Endothelial cell (in vitro differentiated cells): ENCODE measurements at places on chromosomes 16 and 17.

DNA sequence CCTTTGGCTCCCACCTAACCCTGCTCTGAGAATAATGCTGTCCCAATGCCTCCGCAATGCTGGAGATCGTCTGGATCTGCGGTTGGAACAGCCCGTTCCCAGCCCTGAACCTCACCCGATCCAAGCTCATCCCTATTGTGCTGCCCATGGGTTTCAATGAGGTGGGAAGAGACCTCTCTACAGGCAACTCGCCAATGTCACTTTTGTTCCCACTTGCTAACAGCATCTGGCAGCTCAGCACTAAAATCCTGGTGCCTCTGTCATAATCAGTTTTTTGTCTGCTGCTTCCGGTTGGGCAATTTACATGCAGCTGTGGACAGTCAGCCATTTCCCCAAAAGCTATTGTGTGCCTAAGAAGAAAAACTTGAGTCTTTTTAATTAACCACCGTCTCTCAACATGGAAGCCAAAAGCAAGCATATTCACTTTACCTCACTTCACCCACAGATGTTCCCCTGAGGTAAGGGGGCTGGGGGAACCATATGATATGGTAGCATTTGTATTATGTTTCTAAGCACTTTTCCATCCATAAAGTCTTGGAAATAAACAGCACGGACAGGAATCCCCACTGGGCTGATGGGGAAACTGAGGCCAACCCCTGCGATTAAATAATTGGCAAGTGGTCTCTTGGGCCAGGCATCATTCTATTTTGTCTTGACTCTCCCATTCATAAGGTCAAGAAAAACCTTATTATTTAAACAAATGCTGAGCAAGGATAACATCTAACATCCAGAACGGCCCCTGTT is 159.2 kb upstream of the CDH5 start:
- DNase-seq = no peak

DNA sequence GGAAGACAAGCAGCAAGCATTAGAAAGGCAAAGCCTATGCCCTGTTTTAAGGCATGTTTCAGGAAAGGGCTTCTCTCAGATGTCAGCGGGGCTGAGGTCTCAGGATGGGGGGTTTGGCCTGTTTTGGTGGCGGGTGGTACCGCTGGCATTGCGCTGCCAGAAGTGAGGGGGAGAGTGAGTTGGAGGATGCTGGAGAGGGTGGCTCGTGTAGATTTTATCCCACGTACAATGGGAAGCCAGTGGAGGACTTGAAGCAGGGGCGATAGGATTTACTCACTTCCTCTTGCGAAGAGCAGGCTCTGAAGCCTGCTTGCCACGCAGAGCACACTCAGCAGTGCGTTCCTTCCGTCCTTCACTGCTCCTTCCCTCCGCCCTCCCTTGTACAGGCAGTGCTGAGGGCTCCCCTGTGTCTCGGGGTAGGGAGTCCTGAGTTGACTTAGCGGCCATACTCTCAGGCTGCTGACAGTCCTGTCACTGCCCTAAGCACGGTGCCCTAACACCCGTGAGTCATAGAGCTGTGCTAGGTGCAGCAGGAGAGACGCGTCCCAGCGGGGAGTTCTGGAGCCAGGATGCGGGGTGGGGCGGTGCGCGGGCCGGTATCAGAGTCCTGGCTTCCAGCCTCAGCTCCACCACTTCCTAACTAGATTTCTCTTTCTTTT is 113.1 kb downstream of the SNX29 start:
- peak; percentile 27 for DNase-seq

- DNase-seq = no peak
Measured at GRCh38 chr16:4455081-4455480, 19.3 kb downstream of the NMRAL1 start.

GRCh38 chr17:49157784-49158183 is 25.2 kb downstream of the B4GALNT2 start:
- no peak for DNase-seq

DNA sequence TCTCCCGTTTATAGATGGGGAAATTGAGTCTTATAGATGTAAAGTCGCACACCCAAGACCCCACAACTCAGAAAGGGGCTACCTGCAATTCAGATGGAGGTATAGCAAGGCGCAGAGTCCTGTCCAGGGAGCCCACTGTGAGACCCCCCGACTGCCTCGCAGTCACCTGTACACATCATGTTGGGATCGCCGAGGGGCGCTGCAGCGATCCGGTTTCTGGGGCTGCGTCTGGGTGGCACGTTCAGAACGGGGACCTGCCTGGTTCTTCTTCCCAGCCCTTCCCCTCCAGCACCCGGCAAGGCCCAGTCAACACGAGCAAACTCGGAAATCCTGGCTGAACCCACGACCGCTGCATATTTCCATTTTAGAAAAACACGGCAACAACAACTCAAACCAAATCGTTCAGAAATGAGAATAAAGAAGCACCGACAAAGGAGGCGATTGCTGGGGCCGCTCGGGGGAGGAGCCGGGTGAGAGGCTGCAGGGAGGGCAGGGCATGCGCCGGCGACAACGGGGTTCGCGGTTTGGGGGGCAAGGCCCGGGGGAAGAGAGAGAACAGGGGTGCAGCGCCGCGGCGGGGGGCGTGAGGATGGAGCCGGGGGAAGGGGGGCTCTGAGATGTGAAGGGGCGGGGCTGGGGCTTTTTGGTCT is 643 bp downstream of the HSDL1 start:
- peak; percentile 33 for DNase-seq
